ENCODE measurements at places on chromosomes 12 and 14.
A peak's percentile ranks its signal among the peaks of the same experiment; 100 is the strongest.

GRCh38 chr14:23605931-23606585 is 27.5 kb upstream of the JPH4 start:
- DNase-seq = peak; percentile 42

- DNase-seq = no peak
Measured at GRCh38 chr14:90674043-90674670, 142.1 kb downstream of the TTC7B start.

- peak; percentile 68 for DNase-seq
Measured at GRCh38 chr12:64608901-64609535, 1.3 kb upstream of the RASSF3 start.

GRCh38 chr12:5317556-5317955 is 114.4 kb upstream of the NTF3 start:
- no peak for DNase-seq

- no peak for DNase-seq
Measured at GRCh38 chr14:103832046-103832445, 15.3 kb downstream of the PPP1R13B start.

GRCh38 chr14:82091097-82091496 is 557.4 kb upstream of the SEL1L start:
- DNase-seq = no peak

DNA sequence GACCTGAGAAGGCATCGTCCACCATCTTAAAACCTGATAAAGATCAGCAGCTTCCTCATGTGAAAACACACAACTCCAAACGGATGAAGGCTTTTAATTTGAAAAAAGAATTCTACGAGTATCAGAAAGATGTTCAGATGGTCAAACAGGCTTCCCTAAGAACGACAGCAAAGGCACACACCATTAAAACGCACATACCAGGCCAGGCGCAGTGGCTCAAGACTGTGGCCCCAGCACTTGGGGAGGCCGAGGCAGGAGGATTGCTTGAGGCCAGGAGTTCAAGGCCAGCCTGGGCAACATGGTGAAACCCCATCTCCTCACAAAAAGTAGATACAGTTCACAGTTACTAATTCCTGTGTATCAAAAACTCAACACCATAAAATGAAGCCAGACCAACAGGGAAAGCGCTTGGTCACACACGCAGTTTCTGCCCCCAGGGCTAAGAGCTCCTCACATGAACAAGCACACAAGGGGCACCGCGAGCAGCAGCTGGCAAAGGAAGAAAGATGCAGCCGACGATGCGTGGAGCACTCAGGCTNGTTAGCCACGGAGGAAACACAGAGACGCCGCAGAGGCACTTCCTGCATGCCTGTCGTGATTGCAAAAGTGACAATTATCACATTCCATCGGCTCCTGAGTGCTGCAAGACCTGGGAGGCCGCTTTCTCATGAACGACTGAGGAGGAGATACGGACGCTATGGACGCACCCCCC is 78.0 kb downstream of the NOC4L start:
- peak; percentile 48 for DNase-seq

DNA sequence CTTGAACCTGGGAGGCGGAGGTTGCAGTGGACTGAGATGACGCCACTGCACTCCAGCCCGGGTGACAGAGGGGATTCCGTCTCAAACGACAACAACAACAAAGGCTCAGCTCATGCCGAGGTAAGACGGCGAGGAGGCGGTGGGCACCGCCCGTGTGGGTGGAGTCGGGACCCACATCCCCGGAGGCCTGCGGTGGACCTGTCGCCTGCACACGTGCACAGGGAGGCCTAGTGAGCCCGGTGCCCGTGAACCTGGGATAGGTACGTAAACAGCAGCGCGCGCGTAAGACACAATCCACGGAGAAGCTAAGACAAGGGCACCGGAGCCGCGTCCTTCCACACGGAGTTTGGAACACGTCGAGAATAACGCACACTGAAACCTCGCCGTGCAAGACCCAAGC is 78.7 kb downstream of the GALNT9 start:
- DNase-seq = no peak

- DNase-seq = no peak
Measured at GRCh38 chr12:64792128-64792527, 32.3 kb upstream of the TBC1D30 start.

DNA sequence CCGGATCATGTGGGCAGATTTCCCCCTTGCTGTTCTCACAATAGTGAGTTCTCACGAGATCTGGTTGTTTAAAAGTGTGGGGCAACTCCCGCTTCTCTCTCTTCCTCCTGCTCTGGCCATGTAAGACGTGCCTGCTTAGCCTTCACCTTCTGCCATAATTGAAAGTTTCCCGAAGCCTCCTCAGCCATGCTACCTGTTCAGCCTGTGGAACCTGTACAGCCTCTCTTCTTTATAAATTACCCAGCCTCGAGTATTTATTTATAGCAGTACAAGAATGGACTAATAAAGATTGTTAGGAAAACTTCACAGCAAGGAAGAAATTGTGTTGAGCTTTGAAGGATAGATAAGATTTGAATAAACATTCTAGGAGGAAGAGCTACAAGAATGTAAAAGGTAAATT is 52.1 kb downstream of the KDM5A start:
- no peak for DNase-seq

DNA sequence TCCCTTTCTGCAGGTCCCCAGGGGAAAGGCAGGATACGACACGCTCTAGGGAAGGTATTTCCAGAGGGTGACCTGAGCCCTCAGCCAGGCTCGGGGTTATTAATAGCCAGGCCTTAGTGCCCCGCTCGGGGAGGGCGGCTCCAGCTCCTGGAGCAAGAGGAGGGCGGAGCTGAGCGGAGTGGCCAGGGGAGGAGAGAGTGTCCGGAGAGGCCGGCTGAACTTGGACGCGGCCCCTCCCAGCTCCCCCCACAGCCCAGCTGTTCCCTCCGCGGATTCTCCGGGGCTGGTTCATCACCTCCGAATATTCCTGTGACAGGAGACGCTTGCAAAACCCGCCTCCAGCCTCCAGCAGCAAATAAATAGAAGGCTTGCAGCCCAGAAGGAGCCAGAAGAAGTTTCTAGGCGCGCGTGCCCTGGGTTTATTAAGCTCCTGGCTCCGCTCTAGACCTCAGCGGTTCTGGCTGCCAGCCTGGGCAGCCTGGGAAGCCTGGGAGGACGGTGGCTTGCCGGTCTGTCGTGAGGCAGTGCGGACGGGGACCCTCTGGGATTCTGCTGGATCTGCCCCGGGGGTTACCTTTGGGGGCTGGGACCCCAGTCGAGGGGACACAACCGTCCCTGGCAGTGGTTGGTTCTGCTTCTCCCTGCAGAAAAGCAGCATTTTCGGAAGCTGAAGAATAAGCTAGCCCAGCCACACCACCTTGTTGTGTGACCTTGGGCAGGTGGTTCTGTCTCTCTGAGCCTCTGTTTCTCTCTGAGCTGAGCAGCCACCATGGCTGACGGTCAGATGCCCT is at the start of gene HSPB8:
TSS of gene HSPB8 (plus strand) at position 388 of the 791 bp plus-strand sequence. CDS start at position 770, 382 bp downstream.
- no peak for DNase-seq

- no peak for DNase-seq
Measured at GRCh38 chr12:97800561-97800960, 338.0 kb downstream of the RMST start.

DNA sequence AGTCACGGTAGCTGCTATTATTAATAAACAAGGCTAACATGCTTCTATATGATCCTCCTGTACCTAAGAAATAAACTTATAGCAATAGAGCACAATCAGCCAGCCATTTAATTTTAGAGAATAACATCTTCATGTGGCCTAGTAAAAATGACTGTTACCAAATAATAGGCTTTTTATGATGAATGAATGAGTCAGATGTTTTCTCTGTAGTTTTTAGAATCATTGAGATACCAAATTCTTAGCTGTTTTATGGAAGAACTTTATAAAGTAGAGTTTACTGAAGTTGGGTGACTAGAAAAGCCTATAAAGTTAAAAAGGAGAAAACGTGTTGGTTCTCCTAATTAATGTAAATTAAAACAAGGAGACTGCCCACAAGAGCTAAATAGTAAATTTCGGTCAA is 40.7 kb downstream of the WNK1 start:
- DNase-seq = no peak

- DNase-seq = no peak
Measured at GRCh38 chr14:77526266-77526665, 27.6 kb upstream of the ISM2 start.

All from activated T-cell treated with anti-CD3 and anti-CD28 coated beads, Interleukin-2, amount 50 U/mL, for 24 hours (primary cell).